ENCODE measurements at places on chromosomes 6 and 20.
A peak's percentile ranks its signal among the peaks of the same experiment; 100 is the strongest.

DNA sequence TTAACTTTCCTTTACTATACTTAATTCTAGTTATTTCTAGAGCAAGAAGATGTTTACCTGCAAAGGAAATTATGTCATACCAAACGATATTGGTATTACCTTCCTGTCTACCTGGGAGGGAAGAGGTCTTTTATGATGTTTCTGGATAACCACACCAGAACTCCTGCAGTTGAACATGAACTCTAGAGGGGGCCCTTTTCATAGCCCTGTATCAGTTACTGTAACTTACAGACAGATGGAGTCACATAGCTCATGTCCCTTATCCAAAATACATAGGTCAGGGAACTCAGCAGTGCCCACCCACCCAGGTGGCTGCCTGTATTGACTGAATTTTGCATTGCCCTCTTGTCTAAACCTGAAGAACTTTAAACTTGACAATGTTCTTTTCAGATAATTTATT is 35.1 kb upstream of the MYL9 start:
- peak; percentile 24 for DNase-seq

- DNase-seq, result peak; percentile 48
These were observed 93.7 kb downstream of the PROKR2 start for GRCh38 chr20:5222919-5223634.

DNA sequence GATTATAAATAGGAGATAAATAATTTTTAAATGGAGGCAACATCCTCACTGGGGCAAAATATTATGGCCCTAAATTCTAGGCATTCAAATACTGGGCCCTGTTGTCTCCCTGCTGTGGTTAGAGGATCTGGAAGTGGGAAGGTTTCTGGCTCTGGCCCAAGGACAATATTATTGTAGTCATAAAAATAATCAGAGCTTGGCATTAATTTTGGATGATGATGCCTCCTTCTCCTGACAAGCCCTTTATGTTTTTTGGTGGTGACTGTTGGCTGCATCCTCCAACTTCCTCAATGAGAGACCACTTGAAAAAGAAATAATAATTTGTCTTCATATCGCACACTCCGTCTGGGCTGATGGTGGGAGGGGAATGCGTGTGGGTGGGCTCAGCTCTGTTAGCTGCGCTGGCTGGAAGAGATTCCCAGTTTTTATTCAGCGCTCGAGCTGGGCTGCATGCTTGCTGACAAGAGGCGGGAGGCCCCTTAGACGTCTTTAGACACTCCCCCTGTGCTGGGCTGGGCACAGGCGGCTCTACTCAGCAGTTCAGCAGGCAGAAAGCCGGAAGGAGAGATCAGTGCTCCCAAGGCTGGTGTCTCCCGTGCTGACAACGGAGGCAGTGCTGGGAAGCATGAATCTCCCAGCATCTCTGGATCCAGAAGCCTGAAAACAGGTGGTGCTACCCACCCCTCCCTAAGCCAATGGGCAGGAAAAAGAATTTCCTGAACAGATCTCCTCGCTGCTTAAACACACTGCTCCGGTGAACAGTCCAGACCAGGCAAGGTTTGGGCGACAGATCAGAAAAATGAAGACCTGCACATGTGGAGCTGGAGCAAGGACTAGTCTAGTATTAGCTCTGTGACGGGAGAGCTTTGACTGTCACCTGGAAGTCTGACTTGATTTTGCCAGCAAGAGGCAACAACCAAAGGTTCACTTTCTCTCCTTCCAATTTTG is 97.7 kb downstream of the SYCP2 start:
- no peak for DNase-seq

DNA sequence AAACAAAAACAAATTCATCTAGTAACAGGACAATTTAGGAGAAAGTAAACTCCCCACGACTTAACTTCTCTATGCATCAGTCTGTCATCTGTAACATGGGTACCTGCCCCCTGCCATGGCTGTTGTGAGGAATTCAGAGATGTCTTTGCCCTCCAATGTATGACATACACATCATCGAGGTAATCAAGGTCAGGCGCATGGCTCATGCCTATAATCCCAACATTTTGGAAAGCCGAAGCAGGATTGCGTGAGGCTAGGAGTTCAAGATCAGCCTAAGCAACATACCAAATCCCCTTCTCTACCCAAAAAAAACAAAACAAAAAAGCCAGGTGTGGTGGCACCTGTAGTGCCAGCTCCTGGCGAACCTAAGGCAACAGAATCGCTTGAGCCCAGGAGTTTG is 9.0 kb downstream of the EEF1A1 start:
- DNase-seq, result no peak

- no peak for DNase-seq
These were observed 50.8 kb upstream of the MCUR1 start for GRCh38 chr6:13865141-13865540.

GRCh38 chr6:117958536-117958935 is 51.5 kb downstream of the SLC35F1 start:
- no peak for DNase-seq

DNA sequence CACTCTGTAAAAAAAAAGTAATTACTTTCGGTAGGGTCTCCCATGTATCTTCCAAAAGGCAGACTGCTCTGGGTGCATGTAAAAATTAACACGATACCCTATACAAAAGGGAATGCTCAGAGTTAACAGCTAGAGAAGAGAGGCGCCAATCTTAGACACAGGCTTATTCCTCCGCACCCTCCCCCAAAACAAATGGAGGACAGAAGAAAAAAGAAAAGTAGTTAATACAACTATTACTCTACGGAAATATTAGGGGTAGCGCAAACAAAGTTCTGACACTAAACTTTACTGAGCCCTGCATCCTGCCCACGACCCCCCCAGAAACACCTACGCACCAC is 331 bp upstream of the UFL1 start:
- DNase-seq, result no peak

All from Jurkat, Clone E6-1 (cell line).